ENCODE measurements at places on chromosomes 11 and 22.

DNA sequence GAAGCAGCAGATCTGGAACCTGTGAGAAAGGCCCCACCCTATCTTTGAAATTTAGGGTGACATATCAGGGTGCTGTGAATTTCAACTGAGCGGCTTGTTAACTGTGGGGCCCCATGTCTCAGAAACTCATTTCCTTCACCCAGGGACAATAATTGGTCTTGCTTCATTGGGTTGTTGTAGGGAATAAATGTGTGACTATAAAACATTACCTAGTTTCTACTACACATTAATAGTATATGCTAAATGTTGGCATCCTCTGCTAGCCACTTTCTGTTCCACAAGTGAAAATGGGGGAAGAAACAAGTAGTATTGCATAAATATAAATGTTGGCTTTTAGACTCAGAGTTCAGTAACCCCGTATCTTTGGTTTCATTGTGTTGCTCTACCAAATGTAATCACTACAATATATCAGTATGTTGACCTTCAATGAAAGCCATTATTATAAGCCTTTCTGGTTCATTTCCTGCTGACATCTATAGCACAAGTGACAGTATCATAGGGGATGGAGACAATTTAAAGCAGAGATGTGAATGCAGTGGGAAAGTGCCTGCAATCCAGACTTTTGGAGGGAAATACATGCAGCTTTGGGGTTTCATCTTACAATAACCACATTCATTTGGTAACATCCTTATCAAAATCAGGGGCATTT lies 905.5 kb upstream of the RAG2 start:
- no peaks in the 10 kb centered on the region for H3K36me3 ChIP-seq
- H3K4me1 ChIP-seq, result no peaks in the 10 kb centered on the region
- H3K4me3 ChIP-seq, result no peak overlapping the region
- no peak overlapping the region for H3K27ac ChIP-seq
- no peaks in the 10 kb centered on the region for H3K27me3 ChIP-seq
- DNase-seq, result no peak

DNA sequence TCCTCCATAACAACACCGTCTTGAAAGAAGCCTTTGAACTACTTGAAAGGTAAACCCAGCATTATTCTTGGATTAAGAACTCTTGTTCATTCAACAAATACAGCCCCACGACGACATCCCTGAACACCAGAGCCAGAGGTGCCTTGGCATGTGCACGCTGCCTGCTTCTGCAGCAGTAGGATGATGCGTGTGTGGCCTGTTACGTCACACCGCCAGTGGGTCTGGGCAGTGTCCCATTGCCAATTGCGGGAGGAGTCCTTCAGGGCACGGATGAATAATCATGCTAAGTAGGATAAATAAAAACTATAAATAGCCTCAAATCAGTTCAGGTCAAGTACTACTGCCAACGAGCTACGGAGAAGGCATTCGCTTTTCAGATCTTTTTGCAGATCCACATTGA lies 380.5 kb downstream of the SHANK2 start:
- H3K27me3 ChIP-seq, result peaks cover 53% of the 10 kb centered on the region
- peaks cover 2% of the 10 kb centered on the region for H3K4me1 ChIP-seq
- no peak overlapping the region for H3K4me3 ChIP-seq
- no peak overlapping the region for H3K27ac ChIP-seq

DNA sequence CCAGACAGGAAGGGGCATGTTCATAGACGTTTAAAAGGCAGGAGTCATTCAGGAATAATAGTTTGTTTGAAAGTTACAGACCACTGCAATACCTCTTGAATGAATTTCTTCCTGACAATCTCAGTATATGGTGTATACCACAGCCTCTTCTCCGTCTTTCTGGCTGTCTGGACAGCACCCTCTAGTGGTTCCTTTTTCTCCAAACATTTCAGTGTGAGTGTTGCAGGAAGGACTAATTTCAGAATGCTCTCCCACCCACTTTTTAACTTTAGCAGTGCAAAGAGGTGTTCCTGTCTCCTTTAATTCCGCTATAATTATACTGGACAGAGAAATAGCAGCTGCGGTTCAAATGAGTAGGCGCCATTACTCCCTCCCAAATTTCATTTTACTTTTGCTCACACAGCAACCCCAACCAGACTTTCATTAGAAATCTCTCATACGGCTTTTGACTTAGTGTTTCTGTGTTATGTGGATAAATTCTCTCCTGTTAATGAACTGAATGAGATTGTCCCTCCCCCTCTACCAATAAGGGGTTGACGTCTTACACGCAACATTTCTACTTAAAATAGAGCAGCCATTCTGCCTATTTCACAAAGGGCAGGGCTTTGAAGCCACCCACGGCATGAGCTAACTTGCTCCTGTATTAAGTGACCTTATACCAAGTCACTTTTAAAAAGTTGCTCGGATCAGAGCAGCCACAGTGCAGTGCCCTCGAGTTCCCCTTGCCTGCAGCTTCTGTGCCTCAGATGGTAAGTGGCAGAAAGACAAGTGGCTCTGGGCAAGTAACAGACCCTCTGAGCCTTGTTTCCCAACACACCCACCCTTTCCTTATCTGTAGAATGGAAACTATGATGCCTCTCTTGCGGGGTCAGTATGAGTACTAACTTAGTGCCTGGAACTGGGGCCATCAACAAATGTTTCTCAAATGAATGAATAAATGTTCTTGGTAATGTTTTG lies 368.6 kb downstream of the OPCML start:
- no peak overlapping the region for H3K27ac ChIP-seq
- peaks cover 2% of the 10 kb centered on the region for H3K4me1 ChIP-seq
- H3K27me3 ChIP-seq, result peaks cover 49% of the 10 kb centered on the region
- H3K4me3 ChIP-seq, result no peak overlapping the region

GRCh38 chr22:20080776-20081654 lies 974 bp downstream of the DGCR8 start:
- peaks cover 36% of the 10 kb centered on the region for H3K4me1 ChIP-seq
- no peaks in the 10 kb centered on the region for H3K27me3 ChIP-seq
- no peak for DNase-seq
- H3K27ac ChIP-seq, result peak overlapping the region; percentile 90

DNA sequence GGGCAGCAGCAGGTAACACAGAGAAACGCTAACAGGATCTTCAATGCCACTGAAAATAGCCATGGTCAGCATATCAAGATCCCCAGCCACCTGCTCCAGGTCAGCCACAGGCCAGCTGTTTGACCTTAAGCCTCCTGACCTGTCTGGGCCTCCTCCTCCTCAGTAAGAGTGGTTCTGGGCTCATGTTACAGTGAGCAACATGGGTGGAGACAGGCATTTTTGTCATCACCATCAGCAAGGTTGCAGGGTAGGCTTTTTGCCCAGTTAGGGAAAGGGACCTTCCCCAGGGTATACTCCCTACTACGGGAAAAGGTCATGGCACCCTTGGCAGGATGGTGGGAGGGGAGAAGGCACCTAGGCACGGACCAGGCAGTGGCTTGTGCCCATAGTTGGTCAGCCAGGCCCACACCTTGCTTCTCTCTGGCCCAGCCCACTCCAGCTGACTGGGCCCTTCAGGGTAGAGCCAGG lies 131.8 kb upstream of the PARVA start:
- peaks cover 18% of the 10 kb centered on the region for H3K4me1 ChIP-seq
- H3K36me3 ChIP-seq, result peaks cover 14% of the 10 kb centered on the region
- no peak overlapping the region for H3K4me3 ChIP-seq
- H3K27me3 ChIP-seq, result no peaks in the 10 kb centered on the region

- no peak for DNase-seq
- no peak overlapping the region for H3K4me3 ChIP-seq
- no peak overlapping the region for H3K27ac ChIP-seq
These were observed 480.5 kb downstream of the MIAT start for GRCh38 chr22:27137871-27138337.

- no peak overlapping the region for H3K27ac ChIP-seq
- H3K4me1 ChIP-seq, result peaks cover 3% of the 10 kb centered on the region
- DNase-seq, result no peak
- H3K4me3 ChIP-seq, result no peak overlapping the region
These were observed 37.9 kb downstream of the DDIAS start for GRCh38 chr11:82939456-82939855.

- no peak overlapping the region for H3K4me3 ChIP-seq
- no peak for DNase-seq
- no peaks in the 10 kb centered on the region for H3K27me3 ChIP-seq
- no peaks in the 10 kb centered on the region for H3K4me1 ChIP-seq
- H3K27ac ChIP-seq, result no peak overlapping the region
These were observed 163.2 kb downstream of the PGR start for GRCh38 chr11:100966366-100966765.

- H3K4me3 ChIP-seq, result no peak overlapping the region
- DNase-seq, result no peak
- peaks cover 3% of the 10 kb centered on the region for H3K36me3 ChIP-seq
- no peaks in the 10 kb centered on the region for H3K4me1 ChIP-seq
- peaks cover 50% of the 10 kb centered on the region for H3K27me3 ChIP-seq
These were observed 21.6 kb downstream of the LRRC55 start for GRCh38 chr11:57203359-57203758.

- H3K27ac ChIP-seq, result no peak overlapping the region
- no peak overlapping the region for H3K4me3 ChIP-seq
- H3K36me3 ChIP-seq, result no peaks in the 10 kb centered on the region
- DNase-seq, result no peak
- no peaks in the 10 kb centered on the region for H3K4me1 ChIP-seq
- H3K27me3 ChIP-seq, result no peaks in the 10 kb centered on the region
These were observed 361.3 kb downstream of the OR4C45 start for GRCh38 chr11:50394017-50394416.

DNA sequence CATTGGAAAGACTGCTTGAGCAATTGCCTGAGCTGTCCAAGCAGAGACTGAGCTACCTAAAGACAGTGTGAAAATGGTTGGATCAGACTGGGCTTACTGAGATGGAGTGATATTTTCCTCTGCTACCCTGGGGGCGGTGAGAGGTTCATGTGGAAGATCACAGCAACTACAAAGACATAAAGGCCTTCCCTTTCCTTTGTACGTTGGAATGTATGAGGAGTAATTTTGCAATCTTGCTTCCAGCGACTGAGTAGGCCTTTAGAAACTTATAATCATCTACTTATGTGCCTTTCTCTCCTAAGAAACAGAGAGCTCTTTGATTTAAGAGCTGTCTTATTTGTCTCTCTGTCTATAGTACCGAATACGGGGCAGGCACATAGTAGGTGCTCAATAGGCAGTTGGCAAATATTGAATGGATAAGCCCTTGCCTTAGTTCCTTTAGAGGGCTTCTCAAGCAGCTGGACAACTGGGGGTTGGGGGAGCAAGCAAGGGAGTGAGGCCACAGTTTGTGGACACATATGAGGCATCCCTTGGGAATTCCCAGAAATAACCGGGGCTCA lies 2.4 kb upstream of the HEPACAM start:
- H3K36me3 ChIP-seq, result peaks cover 3% of the 10 kb centered on the region
- no peak for DNase-seq
- H3K27me3 ChIP-seq, result peaks cover 52% of the 10 kb centered on the region
- peaks cover 2% of the 10 kb centered on the region for H3K4me1 ChIP-seq

DNA sequence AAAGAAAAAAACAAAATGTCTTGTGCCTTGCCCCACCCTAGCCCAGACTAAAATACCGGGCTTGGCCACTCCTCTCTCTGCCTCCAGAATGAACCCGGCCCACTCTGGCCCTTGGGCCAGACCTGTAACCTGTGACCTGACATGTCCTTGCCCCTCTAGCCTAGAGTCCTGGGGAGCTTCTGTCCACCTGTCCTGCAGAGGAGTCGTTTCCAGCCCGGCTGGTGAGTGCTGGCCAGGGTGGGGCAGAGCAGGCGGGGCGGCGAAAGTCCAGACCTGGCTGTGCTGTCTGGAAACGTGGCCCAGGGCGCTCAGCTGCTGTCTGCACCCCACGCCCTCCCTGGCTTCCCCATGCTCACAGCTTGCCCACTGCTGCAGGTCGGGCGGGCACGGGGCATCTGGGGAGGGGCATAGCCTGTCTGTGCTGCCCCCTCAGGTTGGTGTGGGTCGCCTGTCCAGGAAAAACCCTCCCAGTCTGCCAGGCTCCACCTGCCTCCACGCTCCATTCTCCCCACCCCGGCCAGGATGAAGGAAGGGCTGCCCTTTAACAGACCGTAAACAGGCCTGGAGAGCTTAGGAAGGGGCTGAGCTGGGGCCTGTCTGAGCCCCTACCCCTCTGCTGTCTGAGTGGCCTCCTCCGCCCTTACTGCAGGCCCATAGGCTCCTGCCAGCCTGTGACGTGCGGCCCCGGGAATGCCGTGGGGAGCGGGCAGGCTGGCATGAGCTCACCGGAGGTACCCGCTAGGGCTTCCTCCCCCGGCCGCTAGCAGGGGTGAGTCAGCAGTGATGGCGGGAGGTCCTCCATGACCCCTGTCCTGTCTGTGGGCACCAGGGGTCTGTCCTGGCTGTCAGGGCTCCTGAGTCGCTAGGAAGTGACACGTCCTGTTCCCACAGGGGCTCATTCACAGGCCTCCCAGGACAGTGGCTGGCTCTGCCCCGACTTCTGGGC lies 1.9 kb downstream of the CD151 start:
- peaks cover 2% of the 10 kb centered on the region for H3K27me3 ChIP-seq
- H3K27ac ChIP-seq, result no peak overlapping the region
- DNase-seq, result no peak
- peaks cover 14% of the 10 kb centered on the region for H3K4me1 ChIP-seq
- no peaks in the 10 kb centered on the region for H3K36me3 ChIP-seq
- H3K4me3 ChIP-seq, result peak overlapping the region; percentile 81

GRCh38 chr11:57303990-57304579 lies 20.7 kb downstream of the TNKS1BP1 start:
- peaks cover 6% of the 10 kb centered on the region for H3K36me3 ChIP-seq
- no peak overlapping the region for H3K4me3 ChIP-seq
- H3K27me3 ChIP-seq, result no peaks in the 10 kb centered on the region

DNA sequence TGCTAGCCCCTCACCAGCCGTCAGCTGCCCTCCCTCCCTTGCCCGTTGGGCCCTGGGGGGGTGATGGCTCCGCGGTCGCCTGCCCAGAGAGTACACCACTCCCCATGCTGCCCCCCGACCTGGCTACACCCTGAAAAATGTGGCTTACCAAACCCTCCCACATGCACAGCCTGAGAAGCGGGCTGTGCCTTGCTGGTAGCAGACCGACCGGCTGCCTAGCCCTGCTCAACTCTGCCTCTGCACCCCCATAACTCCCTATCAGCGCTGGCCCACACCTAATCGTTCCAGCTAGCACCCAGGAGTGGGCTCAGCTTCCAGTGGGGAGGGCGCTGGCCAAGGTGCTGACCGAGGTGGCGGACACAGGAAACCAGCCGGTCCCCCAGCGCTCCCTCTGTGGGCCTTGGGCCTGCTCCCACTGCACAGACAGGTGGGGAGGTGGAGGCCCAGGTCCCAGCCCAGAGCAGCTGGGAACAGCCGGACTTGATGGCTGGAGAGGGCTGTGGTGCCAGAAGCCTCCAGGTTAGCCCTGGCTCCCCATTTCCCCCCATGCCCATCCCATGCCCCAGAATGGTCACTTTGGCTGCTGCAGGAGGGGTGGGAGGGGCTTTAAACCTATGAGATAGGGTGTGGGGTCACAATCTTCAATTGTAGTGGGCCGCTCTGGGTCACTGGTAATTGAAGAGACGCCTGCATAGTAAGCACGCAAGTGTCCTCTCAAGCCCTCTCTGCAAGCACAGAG lies 32.1 kb upstream of the PRODH start:
- no peak for DNase-seq
- H3K4me3 ChIP-seq, result no peak overlapping the region
- no peak overlapping the region for H3K27ac ChIP-seq
- peaks cover 3% of the 10 kb centered on the region for H3K4me1 ChIP-seq
- H3K27me3 ChIP-seq, result peaks cover 22% of the 10 kb centered on the region
- H3K36me3 ChIP-seq, result no peaks in the 10 kb centered on the region

GRCh38 chr11:113267493-113267892 lies 46.9 kb upstream of the TTC12 start:
- H3K4me1 ChIP-seq, result peaks cover 3% of the 10 kb centered on the region
- no peak overlapping the region for H3K27ac ChIP-seq
- peaks cover 3% of the 10 kb centered on the region for H3K36me3 ChIP-seq
- peaks cover 39% of the 10 kb centered on the region for H3K27me3 ChIP-seq
- H3K4me3 ChIP-seq, result no peak overlapping the region
- no peak for DNase-seq

GRCh38 chr11:61917334-61918109 lies at the start of gene RAB3IL1:
TSS of gene RAB3IL1 (minus strand) at chr11:61917566. CDS start at chr11:61917367, 199 bp downstream.
- peak within 1 kb of the TSS; percentile 34 for H3K27ac ChIP-seq
- no peak for DNase-seq
- peaks cover 74% of the 10 kb centered on the region for H3K27me3 ChIP-seq

All from T-helper 17 cell (primary cell).